ENCODE measurements at places on chromosomes 16 and 17. TPM values are rescaled to one million over a fixed set of nuclear protein-coding genes. Genes with fewer than 3 reads are reported as not detected.
A peak's percentile ranks its signal among the peaks of the same experiment; 100 is the strongest.

- DNase-seq = peak; percentile 86
Measured at GRCh38 chr16:4328046-4328781, 12.3 kb downstream of the GLIS2 start.

The MLX gene
- 34.7 TPM for total RNA-seq

The GAST gene
- total RNA-seq = not detected

DNA sequence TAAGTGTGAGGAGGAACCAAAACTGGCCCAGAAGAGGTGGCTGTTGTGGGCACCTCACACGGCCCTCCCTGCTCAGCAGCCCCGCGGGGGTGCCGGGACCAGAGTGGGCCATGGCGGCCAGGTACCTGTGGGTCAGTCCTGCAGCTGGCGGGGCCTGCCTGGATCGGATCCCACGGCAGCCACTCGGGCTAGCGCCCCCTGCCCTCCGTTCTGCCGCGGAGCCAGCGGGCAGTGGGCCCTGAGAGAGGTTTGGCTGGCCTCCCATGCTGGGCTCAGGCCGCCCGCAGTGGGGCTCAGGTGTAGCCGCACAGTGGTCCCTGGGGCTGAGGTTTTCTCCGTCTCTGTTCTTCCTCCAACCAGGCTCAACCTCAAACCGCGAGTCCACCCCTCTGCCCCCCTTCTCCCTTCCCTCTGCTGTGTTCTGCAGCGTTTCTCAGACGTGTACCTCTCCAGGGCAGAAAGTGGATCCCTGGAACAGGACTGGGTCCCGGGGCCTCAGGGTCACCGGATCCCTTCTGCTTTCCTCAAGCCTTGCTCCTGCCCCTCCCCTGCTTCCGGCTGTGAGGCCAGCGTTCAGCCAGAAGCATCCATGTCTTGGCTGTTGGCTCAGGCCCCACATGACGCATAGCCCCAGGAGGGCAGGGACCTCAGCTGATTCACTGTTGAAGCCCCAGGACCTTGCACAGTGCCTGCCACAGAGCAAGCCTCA lies 28.6 kb upstream of the ITGA3 start:
- no peak for DNase-seq

DNA sequence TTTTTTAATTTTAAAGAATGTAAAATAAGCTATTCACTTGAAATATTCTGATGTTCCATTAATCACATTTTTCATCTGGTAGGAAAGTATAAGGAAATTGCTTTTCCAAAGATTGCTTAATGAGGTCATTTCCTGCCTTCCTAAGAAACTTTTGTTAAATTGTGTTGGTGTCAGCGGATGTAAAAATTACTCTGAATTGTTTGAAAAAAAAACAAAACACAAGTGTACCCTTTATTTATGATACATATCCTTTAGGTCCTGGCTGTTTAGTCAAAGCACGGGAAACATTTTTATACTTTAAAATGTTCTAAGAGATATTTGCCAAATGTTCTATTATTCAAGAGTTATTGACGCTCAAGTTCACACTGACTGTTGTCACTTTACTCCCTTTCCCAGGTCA lies 1357.4 kb upstream of the GOT2 start:
- no peak for DNase-seq

DNA sequence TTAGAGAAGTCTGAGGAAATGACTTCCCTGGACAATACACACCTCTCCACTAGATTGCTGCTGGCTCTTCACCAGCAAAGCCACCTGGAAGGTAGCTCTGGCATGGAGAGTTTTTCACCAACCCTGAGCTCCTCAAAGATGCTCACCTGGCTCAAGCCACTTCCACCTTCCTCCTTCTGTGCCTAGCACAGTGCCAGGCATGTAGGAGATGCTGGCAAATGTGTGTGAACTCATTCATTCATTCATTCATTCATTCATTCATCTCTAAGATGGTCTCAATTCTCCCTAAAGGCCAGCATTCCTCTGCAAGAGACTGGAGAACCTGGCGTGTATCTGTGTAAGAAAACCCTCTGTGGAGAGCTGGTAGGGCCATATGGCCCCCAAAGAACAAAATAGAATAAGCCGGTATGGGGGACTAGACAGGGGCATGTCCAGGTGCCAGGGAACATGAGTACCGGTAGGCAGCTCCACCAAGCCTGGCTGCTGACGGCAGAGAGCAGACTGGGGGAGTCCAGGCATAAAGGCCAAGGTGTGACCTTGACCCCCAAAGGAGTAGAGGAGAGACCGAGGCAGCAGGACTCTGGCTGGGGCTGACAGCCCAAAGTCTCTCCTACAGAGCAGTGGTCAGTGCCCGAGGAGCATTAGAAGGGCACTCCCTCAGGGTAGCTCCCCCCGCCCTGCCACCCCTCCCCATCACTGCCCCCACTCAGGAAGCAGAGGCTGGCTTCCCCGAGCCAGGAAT lies 132.2 kb upstream of the TNRC6C start:
- DNase-seq = no peak

DNA sequence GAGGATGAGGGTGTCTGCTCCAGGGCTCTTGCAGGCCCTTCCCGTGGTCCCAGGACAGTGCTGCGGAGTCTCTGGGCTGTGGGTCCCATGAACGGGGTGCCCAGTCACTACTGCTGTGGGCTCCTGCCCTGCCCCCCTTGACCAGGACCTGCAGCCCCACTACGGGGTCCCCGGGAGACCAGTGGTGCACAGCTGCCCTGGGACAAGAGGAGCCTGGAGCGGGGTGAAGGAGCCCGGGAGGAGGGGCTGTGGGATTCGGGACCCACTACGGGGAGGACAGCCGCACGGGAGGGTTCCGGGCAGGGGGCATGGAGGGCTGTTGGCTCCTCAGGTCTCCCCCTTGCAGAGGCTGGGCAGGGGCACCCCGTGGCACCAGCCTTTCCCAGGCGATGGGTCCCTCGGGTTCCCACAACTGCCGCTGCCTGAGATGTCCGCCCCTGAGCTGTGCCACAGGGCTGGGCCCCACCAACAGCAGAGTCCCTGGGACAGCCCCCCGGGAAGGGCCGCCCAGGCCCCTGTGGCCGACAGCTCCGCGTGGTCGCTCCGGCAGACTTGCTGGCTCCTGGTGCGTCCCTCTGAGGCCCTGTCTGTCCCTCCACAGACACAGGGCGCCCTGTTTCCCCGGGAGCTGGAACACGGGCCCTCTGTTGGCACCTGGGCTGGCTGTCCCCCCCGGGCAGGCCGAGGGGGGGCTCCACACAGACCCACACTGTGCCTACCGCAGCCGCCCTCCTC lies 52.1 kb upstream of the GNG13 start:
- no peak for DNase-seq

- no peak for DNase-seq
Measured at GRCh38 chr16:84294531-84295142, at the start of gene WFDC1. WFDC1 (plus strand) TSS chr16:84294878; CDS start chr16:84294972, 94 bp downstream.

The BIRC5 gene
- total RNA-seq = 6.5 TPM

- DNase-seq = peak; percentile 88
Measured at GRCh38 chr16:12362482-12363458, 386.2 kb downstream of the SNX29 start.

DNA sequence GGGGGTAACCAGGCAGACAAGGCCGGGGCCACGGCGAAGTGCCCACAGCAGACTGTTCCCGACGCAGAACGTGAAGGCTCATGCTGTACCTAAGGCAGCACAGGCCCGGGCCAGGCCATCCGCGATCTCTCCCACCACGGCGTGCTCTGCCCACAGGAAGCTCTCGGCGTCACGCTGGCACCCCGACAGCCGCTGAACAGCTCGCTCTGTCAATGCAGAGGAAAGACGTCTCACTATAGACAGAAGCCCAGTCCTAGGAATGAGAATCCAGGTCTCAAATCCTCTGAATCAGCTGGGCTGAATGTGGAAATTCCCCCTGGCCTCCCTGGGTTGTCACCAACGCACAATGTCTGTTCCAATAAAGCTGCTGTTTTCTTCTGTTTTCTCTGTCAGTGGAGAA lies 21.4 kb downstream of the SERPINF1 start:
- DNase-seq = no peak

- DNase-seq = peak; percentile 97
Measured at GRCh38 chr17:21286066-21286770, 1.7 kb downstream of the MAP2K3 start.

The C16orf54 gene
- total RNA-seq = 0.34 TPM

- DNase-seq = no peak
Measured at GRCh38 chr16:16063683-16064082, 114.3 kb downstream of the ABCC1 start.

DNA sequence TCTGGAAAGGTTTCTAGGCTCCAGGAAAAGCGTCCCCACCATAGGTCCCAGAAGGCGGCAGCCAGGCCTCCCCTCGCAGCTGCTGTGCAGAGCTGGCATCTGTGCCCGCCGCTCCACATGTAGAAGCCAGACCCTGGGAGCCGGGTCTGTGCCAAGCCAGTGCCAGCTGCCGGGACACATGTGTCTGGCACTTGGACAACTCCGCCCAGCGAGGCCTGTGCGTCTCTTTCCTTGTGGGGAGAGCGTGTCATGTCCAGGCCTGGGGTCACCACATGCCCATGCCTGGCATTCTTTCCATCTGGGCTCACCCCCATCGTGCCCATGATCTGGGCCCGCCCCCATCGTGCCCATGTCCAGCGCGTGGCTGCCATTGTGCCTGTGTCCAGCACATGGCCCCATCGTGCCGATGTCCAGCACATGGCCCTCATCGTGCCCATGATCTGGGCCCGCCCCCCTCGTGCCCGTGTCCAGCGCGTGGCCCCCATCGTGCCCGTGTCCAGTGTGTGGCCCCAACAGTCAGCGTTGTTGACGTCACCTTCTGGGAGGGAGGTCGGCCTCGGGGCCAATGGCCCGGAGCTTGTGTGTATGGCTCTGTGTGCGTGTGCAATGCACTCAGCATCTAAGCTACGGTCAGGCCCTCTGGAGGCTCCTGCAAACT lies 13.3 kb upstream of the ACSF3 start:
- DNase-seq = no peak

DNA sequence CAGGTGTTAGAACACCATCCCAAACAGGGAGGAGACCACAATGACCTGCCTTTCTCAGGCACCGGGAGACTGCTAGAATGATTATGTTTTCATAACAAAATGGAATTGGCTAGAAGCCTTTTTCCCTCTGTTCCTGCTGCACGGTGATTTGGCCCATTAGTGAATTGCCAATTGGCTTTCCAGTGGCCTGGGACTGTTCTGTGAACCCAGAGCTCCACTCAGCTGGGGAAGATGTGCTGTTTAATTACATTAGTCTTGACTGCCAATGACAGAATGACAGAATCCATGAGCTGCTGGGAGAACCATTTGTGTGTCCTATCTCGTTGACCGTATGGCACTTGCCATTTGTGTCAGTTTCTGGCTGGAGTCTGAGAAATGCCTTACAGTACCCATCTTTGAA lies 242.9 kb downstream of the CDH11 start:
- DNase-seq = no peak

The JUP gene
- 1,923 TPM for total RNA-seq

DNA sequence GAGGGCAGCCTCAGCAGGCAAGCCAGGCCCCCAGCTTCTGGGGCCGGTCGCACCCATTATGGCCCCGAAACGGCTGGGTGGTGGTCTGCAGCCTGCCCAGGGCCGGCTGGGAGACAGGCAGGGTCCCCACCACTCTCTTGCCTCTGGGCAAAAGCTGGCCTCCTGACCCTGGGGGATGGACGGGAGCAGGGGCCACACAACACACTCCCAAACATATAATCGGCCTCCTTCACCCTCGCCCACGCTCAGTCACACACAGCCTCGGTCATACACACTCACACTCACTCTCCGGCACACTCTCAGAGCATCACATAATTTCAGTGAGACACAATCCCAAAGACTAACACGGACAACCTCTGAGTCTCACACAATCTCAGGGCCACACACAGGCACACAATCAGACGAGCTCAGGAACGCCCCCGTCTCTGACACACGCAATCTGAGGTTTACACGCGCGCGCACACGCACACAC lies 589 bp downstream of the PEMT start:
- no peak for DNase-seq

The CALB2 gene
- total RNA-seq = 6.7 TPM

The HEATR9 gene
- total RNA-seq = not detected

DNA sequence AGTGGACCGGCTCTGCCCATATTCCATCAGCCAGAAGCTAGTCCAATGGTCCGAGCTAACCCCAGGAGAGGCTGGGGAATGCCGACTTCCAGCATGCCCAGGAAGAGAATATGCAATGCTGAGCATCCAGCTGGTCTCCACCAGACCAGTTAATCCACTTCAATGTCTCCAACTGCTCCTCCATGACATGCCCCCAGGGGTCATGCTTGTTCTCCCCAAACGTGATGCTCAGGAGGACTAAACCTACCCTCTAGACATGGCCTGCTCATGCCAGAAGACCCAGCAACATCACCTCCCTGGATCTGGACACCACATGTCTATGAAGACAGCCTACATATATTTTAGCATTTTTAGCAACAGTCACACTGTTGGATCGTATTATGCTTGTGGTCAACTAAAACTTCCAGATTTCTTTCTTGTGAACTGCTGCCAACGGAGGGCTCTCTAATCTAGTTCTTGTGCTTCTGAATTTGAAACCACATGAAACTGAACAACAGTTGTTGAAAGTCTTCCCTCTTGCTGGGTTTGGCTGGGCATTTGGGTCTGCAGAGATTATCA lies 245.1 kb downstream of the SOX9 start:
- no peak for DNase-seq

The MARVELD3 gene
- total RNA-seq = 10.2 TPM

GRCh38 chr17:17435323-17435722 lies 41.5 kb upstream of the MED9 start:
- no peak for DNase-seq

The HS3ST3A1 gene
- total RNA-seq = 2.9 TPM

DNA sequence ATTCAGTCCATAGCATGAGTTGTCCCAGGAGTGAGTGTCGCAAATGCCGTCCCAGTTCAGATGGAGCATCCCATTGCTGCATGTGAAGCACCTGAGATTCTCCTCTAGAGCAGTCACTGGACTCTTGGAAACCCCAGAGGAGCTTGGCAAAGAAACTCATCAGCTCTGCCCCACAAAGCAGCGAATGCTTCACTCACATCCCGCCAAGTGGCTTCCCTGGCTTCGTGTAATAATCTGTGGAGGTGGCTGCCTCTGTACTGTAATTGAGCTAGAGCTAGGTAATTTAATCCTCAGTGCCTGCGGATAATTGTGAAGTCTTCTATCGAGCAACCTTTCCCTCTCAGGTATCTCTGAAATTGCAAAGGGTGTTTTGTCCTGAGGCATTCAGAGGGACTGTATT lies 107.1 kb downstream of the SNX29 start:
- no peak for DNase-seq

GRCh38 chr16:71594000-71594646 lies 17.2 kb upstream of the TAT start:
- no peak for DNase-seq

DNA sequence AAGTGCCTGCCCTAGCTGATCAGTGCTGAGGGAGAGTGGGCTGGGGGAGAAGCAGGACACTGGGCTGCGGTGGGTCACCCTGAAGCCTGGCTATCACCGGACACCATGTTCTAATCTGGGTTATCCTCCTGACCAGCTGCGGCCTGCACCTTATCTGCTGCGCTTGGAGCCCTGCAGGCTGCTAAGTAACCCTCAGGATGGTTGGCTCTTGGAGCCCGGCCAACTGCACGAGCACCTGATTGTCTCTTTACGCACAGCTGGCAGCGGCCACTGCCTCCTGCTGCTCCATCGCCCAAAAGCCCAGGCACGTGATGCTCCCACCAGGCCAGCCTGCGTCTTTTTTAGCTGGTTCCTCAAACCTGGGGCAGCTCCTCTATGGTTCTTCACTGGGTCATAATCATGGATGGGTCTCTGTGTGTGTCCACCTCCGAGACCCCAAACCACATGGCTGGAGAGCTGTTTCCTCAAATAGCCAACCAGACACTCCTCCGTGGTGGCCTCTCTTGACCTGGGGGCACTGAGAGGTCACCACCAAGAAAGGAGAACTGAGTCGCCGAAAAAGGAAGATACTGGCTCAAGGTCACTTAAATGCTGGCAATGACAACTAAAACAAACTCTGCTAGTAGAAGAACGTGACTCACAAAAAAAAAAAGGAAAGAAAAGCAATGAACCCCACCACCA lies 21.7 kb downstream of the SPHK1 start:
- DNase-seq = no peak

The STRADA gene
- total RNA-seq = 30.5 TPM

The POLG2 gene
- 5.2 TPM for total RNA-seq
